Left ventricle myocardium inferior (tissue), 1 donor: ENCODE measurements at places on chromosomes 2 and 18. TPM values are rescaled to one million over a fixed set of nuclear protein-coding genes. Genes with fewer than 3 reads are reported as not detected.

DNA sequence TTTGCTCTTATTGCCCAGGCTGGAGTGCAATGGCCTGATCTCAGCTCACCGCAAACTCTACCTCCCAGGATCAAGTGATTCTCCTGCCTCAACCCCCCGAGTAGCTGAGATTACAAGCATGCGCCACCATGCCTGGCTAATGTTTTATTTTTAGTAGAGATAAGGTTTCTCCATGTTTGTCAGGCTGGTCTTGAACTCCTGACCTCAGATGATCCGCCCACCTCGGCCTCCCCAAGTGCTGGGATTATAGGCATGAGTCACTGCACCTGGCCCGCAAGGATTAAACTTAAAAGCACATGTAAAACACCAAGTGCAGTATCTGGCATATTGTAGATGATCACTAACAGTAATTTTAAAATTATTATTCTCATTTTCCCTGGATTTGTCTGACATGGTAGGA, 72.9 kb downstream of the C1QL2 start:
- no peaks in the 10 kb centered on the region for H3K4me1 ChIP-seq
- H3K27ac ChIP-seq, result no peak overlapping the region
- DNase-seq, result no peak

DNA sequence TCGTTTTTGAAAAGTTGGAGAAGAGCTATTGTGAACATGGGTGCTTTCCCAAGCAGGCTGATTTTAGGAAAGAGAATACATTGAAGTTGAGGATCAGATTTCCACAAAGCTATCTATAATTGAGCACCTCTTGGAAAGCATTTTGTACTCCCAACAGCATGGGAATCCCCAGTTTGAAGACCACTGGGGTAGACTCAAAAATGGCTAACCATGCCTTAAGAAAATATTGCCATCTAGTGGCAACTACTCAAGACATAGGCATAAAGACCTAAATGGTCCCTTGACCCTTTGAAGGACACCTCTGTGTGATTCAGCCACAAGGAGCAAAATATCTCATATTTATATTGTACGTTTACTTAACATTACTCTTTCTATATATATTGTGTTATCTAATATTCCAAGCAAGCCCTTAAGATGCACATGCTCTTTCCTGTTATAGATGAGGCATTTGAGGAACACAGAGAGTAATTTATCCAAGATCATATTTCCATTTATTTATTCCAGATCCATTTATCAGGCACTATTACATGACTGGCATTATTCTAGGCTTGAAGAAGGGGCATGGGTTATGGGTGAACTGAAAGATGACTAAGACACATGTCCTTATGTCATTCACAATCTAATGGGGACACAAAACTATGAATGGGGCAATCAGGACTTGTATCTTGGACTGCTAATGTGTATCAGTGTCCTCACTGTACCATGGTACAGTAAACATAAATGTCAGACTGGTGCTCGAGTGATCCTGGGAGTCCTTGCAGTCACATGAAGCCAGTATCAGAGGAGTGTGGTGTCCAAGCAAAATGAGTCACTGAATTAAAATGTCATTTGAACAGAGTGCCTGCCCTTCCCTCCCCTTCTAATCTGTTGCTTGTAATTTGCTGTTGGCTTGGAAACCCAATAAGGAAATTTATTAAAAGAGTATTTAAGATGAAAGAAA, 121.0 kb upstream of the XPO1 start:
- no peaks in the 10 kb centered on the region for H3K36me3 ChIP-seq
- no peaks in the 10 kb centered on the region for H3K27me3 ChIP-seq
- DNase-seq, result no peak
- peak overlapping the region; percentile 85 for H3K27ac ChIP-seq

- no peak for DNase-seq
- H3K4me3 ChIP-seq, result no peak overlapping the region
- no peaks in the 10 kb centered on the region for H3K27me3 ChIP-seq
- H3K36me3 ChIP-seq, result no peaks in the 10 kb centered on the region
Observed at GRCh38 chr2:167843217-167843616, 404.2 kb downstream of the STK39 start.

DNA sequence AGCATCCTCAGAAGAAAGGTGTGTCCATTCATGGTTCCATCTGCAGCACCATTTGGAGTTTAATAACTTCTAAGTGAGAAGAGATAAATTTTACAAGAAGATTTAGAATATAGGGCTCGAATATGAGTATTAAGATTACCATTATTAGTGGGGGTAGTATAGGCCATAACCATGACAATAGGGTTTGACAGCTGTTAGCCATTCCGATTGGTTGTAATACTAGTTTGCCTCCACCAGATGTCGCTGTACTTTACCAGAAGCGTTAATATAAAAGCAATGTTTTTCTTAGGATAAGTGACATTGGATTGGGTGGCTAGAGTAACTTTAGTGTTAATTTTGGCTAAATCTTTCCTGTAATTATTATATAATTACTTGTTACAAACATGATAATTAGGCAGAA, 107.5 kb upstream of the SRD5A2 start:
- H3K36me3 ChIP-seq, result peaks cover 2% of the 10 kb centered on the region
- H3K4me3 ChIP-seq, result no peak overlapping the region
- no peak overlapping the region for H3K27ac ChIP-seq
- H3K27me3 ChIP-seq, result peaks cover 8% of the 10 kb centered on the region

- H3K27me3 ChIP-seq, result peaks cover 4% of the 10 kb centered on the region
- DNase-seq, result no peak
- H3K27ac ChIP-seq, result no peak overlapping the region
- no peaks in the 10 kb centered on the region for H3K36me3 ChIP-seq
- H3K4me3 ChIP-seq, result no peak overlapping the region
- H3K4me1 ChIP-seq, result no peaks in the 10 kb centered on the region
Observed at GRCh38 chr2:149422991-149423338, 92.6 kb downstream of the LYPD6 start.

DNA sequence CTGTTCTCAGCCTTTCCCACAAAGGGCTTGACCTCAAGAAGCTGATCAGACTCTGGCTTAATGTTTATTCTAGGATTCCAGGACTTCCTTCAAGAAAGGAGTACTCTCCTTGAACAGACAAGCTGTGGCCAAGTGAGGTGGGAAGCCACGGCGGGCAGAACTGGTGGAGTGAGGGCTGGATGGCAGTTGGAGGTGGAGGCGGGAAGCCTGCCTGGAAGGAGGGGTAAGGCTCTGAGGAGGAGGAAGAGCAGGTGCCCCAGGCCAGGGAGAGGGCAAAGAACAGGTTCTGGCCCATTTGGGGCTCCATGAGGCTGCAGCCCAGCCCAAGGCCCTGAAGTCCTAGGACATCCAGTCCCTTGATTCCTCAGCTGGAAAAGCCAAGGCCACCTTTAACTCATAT, 143.9 kb downstream of the CYP26B1 start:
- H3K4me1 ChIP-seq, result no peaks in the 10 kb centered on the region
- no peak overlapping the region for H3K4me3 ChIP-seq

DNA sequence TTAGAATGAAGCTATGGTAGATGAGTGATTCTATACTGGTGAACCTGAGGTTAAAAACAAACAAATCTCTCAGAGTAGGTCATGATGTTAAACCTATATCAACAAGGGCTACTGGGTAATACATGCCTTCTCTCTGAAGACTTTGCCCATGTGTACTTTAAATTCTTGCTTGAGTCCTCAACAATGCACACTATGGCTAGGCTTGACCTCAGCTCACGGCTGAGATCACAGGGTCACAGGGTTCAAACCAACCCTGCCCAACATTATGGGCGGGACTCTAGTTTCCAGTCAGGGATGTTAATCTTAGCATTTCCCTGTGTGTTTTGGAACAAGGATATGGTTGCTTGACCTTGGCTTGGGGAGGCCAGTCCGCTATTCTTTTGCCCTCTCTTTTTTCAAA, 7.7 kb downstream of the CD28 start:
- DNase-seq, result no peak
- no peaks in the 10 kb centered on the region for H3K27me3 ChIP-seq
- H3K4me3 ChIP-seq, result no peak overlapping the region
- H3K4me1 ChIP-seq, result peaks cover 11% of the 10 kb centered on the region

GRCh38 chr2:108904680-108905079, 84.3 kb downstream of the EDAR start:
- peaks cover 4% of the 10 kb centered on the region for H3K27me3 ChIP-seq
- H3K4me1 ChIP-seq, result peaks cover 18% of the 10 kb centered on the region
- no peak for DNase-seq
- H3K4me3 ChIP-seq, result no peak overlapping the region
- no peaks in the 10 kb centered on the region for H3K36me3 ChIP-seq
- H3K27ac ChIP-seq, result no peak overlapping the region

DNA sequence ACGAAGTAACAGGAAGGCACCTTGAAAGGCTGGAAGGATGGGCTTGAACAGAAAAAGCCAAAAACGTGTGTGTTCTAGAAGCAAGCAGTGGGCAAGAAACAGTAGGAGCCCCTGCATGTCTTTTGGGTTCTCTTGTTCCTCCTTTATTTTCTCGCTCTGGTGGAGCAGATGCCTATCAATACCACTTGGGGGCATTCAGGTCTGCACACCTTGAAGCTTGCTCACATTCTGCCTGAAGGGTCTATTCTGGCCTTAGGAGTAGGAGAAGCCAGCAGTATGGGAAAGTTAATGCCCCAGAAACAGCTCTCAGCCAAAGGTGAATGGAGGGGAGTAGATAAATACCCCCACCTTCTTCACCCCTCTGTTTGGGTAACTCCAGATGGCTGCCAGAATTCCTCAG, 204.5 kb downstream of the TXNL1 start:
- no peak overlapping the region for H3K27ac ChIP-seq
- DNase-seq, result no peak
- H3K4me3 ChIP-seq, result no peak overlapping the region
- no peaks in the 10 kb centered on the region for H3K27me3 ChIP-seq
- no peaks in the 10 kb centered on the region for H3K36me3 ChIP-seq

DNA sequence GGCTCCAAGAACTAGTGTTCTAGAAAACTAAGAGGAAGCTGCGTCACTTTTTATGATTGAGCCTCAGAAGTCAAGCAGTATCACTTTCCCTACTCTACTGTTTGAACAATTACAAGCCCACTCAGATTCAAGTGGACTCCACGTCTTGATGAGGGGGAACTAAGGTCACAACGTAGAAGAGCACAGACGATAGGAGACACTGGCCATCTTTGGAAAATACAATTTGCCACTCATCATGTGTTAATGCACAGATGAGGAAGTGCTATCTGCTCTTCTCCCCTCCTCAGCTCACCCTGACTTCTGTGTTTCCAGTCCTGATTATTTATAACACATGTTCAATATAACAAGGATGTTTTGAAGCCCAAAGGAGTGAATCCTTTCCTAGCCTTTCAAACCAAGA, 76.1 kb upstream of the CYP1B1 start:
- peaks cover 12% of the 10 kb centered on the region for H3K4me1 ChIP-seq
- peaks cover 10% of the 10 kb centered on the region for H3K27me3 ChIP-seq
- DNase-seq, result no peak
- no peak overlapping the region for H3K27ac ChIP-seq
- no peak overlapping the region for H3K4me3 ChIP-seq
- no peaks in the 10 kb centered on the region for H3K36me3 ChIP-seq

- H3K36me3 ChIP-seq, result no peaks in the 10 kb centered on the region
- no peak for DNase-seq
- no peaks in the 10 kb centered on the region for H3K27me3 ChIP-seq
- peaks cover 44% of the 10 kb centered on the region for H3K4me1 ChIP-seq
- H3K4me3 ChIP-seq, result no peak overlapping the region
Observed at GRCh38 chr2:219765231-219765911, 137.9 kb downstream of the SLC4A3 start.

- no peak for DNase-seq
- H3K27me3 ChIP-seq, result no peaks in the 10 kb centered on the region
- H3K27ac ChIP-seq, result no peak overlapping the region
- H3K36me3 ChIP-seq, result no peaks in the 10 kb centered on the region
Observed at GRCh38 chr2:214108598-214108997, 302.3 kb upstream of the VWC2L start.

SERPINB5 gene
- total RNA-seq, result not detected

GRCh38 chr18:48308027-48308635, 101.1 kb downstream of the ZBTB7C start:
- H3K27ac ChIP-seq, result no peak overlapping the region
- no peak overlapping the region for H3K4me3 ChIP-seq
- H3K4me1 ChIP-seq, result no peaks in the 10 kb centered on the region
- no peaks in the 10 kb centered on the region for H3K27me3 ChIP-seq

DNA sequence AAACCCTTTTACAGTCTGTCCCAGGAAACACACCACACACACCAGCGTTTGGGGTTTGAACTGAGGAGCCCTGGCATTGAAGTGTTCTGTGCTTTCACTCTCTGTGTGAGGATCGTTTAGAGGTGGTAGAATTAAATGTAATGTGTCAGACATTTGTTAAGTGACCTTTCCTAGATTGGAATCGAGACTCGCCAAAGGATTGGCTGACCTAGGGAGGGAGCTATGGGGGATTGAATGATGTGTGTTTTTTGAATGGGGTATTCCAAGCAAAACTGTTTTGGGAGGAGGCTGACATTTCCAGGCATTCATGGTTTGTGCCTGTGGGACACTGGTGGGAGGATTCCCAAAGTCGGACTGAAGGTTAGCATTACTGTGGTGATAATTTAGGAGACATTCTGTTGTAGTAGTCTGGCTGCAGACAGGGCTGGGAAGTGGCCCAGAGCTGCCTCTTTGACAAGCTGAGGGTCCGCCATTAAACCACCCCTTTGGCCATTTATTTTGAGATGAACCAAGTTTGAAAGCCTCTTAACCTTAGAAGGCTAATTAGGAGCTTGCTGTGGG, 1.7 kb downstream of the MYO1B start:
- peak overlapping the region; percentile 92 for H3K27ac ChIP-seq
- H3K4me3 ChIP-seq, result peak overlapping the region; percentile 92
- DNase-seq, result no peak
